Small intestine (tissue), 16 donors: ENCODE measurements at places on chromosomes 6 and 20. TPM values are rescaled to one million over a fixed set of nuclear protein-coding genes. Genes with fewer than 3 reads are reported as not detected.

DNA sequence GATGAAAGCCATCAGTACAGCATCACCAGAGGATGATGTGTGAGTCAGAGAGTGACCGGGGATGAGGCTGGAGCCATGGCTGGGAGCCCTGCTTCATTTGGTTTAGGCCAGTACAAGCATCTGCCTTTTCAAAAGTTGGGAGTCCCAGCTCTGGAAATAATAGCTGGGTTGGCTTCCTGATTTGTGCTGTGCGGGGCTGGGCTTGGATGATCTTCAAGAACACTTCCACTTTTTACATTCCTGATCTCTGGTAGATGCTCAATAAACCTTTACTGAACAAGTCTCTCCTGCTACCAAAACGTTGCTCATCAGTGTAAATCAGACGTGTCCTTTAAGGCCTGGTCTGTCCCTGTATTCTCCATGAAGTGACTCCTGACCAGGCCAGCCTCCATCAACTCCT lies 44.1 kb upstream of the ADGRF4 start:
- H3K27ac ChIP-seq = no peak overlapping the region
- H3K27me3 ChIP-seq = no peaks in the 10 kb centered on the region
- H3K4me1 ChIP-seq = no peaks in the 10 kb centered on the region
- no peak overlapping the region for H3K4me3 ChIP-seq

DNA sequence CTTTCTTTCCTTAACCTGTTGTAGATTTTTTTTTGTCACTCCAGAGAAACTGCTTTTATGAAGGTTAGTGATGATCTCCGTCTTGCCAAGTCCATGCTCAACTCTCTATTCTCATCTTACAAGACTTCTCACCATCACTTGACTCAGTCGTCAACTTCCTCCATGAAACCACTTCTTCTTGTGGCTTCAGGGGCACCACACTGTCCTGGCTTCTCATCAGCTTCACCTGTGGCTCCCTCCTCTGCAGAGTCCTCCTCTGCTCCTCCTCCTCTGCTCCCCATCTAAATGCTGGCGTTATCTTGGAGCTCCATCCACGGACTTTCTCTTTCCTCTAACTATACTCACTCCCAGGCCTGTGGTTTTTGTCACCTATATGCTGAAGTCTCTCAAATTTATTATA lies 187.5 kb downstream of the BACH2 start:
- no peak for DNase-seq
- H3K27ac ChIP-seq = no peak overlapping the region
- H3K27me3 ChIP-seq = no peaks in the 10 kb centered on the region
- H3K4me3 ChIP-seq = no peak overlapping the region

DNA sequence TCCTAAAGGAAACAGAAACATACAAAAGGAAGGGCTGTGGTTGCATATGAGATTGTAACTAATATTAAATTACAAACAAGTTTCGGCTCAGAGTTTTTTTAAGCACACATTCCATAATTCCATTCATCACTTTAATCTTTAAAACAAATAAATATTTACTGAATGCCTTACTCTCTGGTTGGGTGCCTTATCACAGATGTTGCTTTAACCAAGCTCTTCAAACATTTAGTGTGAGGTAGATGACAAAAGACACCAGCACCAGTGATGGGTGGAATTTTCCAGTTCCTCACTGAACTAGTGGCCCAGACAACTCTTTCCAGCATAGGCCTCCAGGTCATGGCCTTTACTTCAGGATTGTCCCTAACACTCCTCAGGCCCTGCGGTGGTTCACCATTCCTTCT lies 58.7 kb downstream of the ARHGAP18 start:
- H3K4me3 ChIP-seq = no peak overlapping the region
- H3K27ac ChIP-seq = no peak overlapping the region
- H3K4me1 ChIP-seq = peaks cover 2% of the 10 kb centered on the region
- no peak for DNase-seq
- H3K27me3 ChIP-seq = no peaks in the 10 kb centered on the region

DNA sequence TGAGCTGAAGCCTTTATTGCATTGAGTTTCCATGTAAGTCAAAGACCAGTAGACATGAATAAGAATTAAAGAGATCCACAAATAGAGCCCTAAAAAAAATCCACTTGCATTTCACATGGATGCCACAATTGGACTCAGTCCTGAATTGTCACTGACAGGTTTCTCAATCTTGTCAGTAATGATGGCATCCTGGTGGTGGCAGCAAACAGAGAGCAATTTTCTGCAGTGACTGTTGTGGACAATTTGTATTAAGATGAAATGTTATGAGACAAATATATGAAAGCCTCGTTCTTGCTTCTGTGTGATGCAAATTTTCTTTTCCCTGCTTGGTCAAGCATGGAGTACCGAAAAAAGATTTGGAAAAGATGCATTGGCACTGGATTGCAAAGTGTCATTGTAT lies 278.9 kb downstream of the SAMD5 start:
- DNase-seq = no peak
- H3K4me1 ChIP-seq = no peaks in the 10 kb centered on the region
- no peak overlapping the region for H3K27ac ChIP-seq
- H3K27me3 ChIP-seq = no peaks in the 10 kb centered on the region
- H3K4me3 ChIP-seq = no peak overlapping the region

- H3K27ac ChIP-seq = no peak overlapping the region
- DNase-seq = no peak
- no peaks in the 10 kb centered on the region for H3K36me3 ChIP-seq
- no peaks in the 10 kb centered on the region for H3K27me3 ChIP-seq
- no peaks in the 10 kb centered on the region for H3K4me1 ChIP-seq
These were observed 108.1 kb downstream of the TMEM200A start for GRCh38 chr6:130473886-130474285.

- DNase-seq = peak; percentile 59
- H3K4me1 ChIP-seq = no peaks in the 10 kb centered on the region
These were observed 102.6 kb downstream of the LAMP5 start for GRCh38 chr20:9616833-9617461.

DNA sequence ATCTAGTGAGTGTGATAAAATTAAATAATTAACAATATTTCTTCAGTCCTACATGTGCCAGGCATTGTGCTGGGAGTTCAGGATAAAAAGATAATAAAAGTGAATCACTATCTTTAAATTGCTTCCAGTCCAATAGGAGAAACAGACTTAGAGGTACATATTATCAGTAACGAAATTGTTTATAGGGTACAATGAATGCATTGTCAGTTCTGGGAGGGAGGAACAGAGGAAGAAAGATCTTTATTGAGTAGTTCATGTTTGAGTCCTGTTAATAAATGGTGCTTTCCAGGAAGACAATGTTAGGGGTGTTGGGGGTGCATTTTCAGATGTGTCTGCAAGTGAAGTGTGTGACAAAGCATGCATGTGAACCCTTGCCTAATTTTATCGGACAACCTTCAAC lies 183.1 kb downstream of the OGFRL1 start:
- no peak overlapping the region for H3K27ac ChIP-seq
- DNase-seq = no peak
- no peaks in the 10 kb centered on the region for H3K27me3 ChIP-seq

GRCh38 chr20:20463933-20464374 lies 96.0 kb downstream of the INSM1 start:
- H3K36me3 ChIP-seq = peaks cover 4% of the 10 kb centered on the region
- no peak overlapping the region for H3K4me3 ChIP-seq
- H3K27me3 ChIP-seq = no peaks in the 10 kb centered on the region
- H3K4me1 ChIP-seq = no peaks in the 10 kb centered on the region
- peak; percentile 11 for DNase-seq

- no peak overlapping the region for H3K4me3 ChIP-seq
- no peaks in the 10 kb centered on the region for H3K36me3 ChIP-seq
- no peak overlapping the region for H3K27ac ChIP-seq
- DNase-seq = no peak
These were observed 229.0 kb downstream of the ZNF217 start for GRCh38 chr20:53364646-53365045.

GRCh38 chr20:43955750-43956191 lies 41.1 kb downstream of the TOX2 start:
- H3K4me1 ChIP-seq = peaks cover 5% of the 10 kb centered on the region
- peak overlapping the region; percentile 29 for H3K27ac ChIP-seq
- no peak overlapping the region for H3K4me3 ChIP-seq

GRCh38 chr6:43016176-43016942 lies 2.3 kb downstream of the KLHDC3 start:
- no peak overlapping the region for H3K27ac ChIP-seq
- DNase-seq = no peak
- peaks cover 25% of the 10 kb centered on the region for H3K4me1 ChIP-seq
- no peaks in the 10 kb centered on the region for H3K27me3 ChIP-seq
- no peak overlapping the region for H3K4me3 ChIP-seq

GRCh38 chr6:166488076-166488685 lies 98.3 kb downstream of the RAMACL start:
- DNase-seq = peak; percentile 38
- no peak overlapping the region for H3K4me3 ChIP-seq
- H3K27ac ChIP-seq = peak overlapping the region; percentile 5

- no peak overlapping the region for H3K4me3 ChIP-seq
- no peak overlapping the region for H3K27ac ChIP-seq
- no peaks in the 10 kb centered on the region for H3K4me1 ChIP-seq
- H3K36me3 ChIP-seq = peaks cover 7% of the 10 kb centered on the region
These were observed 34.8 kb downstream of the TOP1 start for GRCh38 chr20:41063442-41063841.

- no peak for DNase-seq
- no peak overlapping the region for H3K4me3 ChIP-seq
- H3K36me3 ChIP-seq = no peaks in the 10 kb centered on the region
These were observed 73.2 kb downstream of the AHI1 start for GRCh38 chr6:135424385-135424784.

GRCh38 chr6:150897400-150897943 lies 32.0 kb downstream of the MTHFD1L start:
- no peak for DNase-seq
- no peak overlapping the region for H3K27ac ChIP-seq
- no peaks in the 10 kb centered on the region for H3K4me1 ChIP-seq
- H3K4me3 ChIP-seq = no peak overlapping the region
- no peaks in the 10 kb centered on the region for H3K36me3 ChIP-seq
- H3K27me3 ChIP-seq = no peaks in the 10 kb centered on the region

- H3K4me3 ChIP-seq = no peak overlapping the region
- no peak for DNase-seq
- H3K27me3 ChIP-seq = no peaks in the 10 kb centered on the region
- no peak overlapping the region for H3K27ac ChIP-seq
These were observed 67.9 kb upstream of the SPACA1 start for GRCh38 chr6:87979737-87980136.

GRCh38 chr6:30954631-30955366 lies 14.0 kb downstream of the MUCL3 start:
- H3K27me3 ChIP-seq = no peaks in the 10 kb centered on the region
- H3K27ac ChIP-seq = peak overlapping the region; percentile 12
- H3K4me3 ChIP-seq = peak overlapping the region; percentile 50
- H3K4me1 ChIP-seq = peaks cover 12% of the 10 kb centered on the region
- DNase-seq = no peak

GRCh38 chr20:35510951-35511735 lies 18.3 kb downstream of the C20orf173 start:
- H3K27me3 ChIP-seq = no peaks in the 10 kb centered on the region
- DNase-seq = no peak
- peaks cover 8% of the 10 kb centered on the region for H3K36me3 ChIP-seq
- H3K4me1 ChIP-seq = no peaks in the 10 kb centered on the region
- H3K4me3 ChIP-seq = no peak overlapping the region

GRCh38 chr6:8562125-8562524 lies 126.8 kb upstream of the SLC35B3 start:
- no peaks in the 10 kb centered on the region for H3K36me3 ChIP-seq
- H3K4me1 ChIP-seq = no peaks in the 10 kb centered on the region
- DNase-seq = no peak
- H3K4me3 ChIP-seq = no peak overlapping the region
- no peaks in the 10 kb centered on the region for H3K27me3 ChIP-seq

DNA sequence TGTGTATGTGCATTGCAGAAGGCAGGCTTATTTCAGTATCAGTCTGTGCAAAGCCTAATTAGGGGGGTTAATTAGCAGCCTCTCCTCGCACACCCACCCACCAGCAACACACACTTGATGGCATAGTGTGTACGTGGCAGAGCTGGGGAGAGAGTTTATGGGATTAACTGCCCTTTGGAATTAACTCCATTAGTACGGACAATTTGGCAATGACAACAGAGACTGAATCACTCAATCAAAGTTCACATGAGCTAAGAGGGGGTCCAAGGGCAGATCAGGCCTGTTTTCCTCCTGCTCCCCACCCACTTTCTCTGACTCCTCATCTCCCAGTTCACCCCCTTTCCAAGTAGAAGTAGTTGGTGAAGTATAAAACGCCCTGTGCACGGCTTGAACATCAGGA lies 69.5 kb downstream of the LRFN2 start:
- DNase-seq = peak; percentile 92
- H3K27ac ChIP-seq = peak overlapping the region; percentile 43
- no peaks in the 10 kb centered on the region for H3K36me3 ChIP-seq
- H3K27me3 ChIP-seq = no peaks in the 10 kb centered on the region
- no peak overlapping the region for H3K4me3 ChIP-seq

- no peak overlapping the region for H3K27ac ChIP-seq
- H3K4me1 ChIP-seq = no peaks in the 10 kb centered on the region
- H3K27me3 ChIP-seq = no peaks in the 10 kb centered on the region
- DNase-seq = no peak
- H3K4me3 ChIP-seq = no peak overlapping the region
- no peaks in the 10 kb centered on the region for H3K36me3 ChIP-seq
These were observed 292.0 kb upstream of the ARID1B start for GRCh38 chr6:156485150-156485549.

GRCh38 chr6:25017932-25018567 lies 82.3 kb upstream of the RIPOR2 start:
- H3K4me3 ChIP-seq = no peak overlapping the region
- H3K27ac ChIP-seq = no peak overlapping the region
- peak; percentile 49 for DNase-seq
- H3K4me1 ChIP-seq = no peaks in the 10 kb centered on the region
- H3K36me3 ChIP-seq = no peaks in the 10 kb centered on the region

DNA sequence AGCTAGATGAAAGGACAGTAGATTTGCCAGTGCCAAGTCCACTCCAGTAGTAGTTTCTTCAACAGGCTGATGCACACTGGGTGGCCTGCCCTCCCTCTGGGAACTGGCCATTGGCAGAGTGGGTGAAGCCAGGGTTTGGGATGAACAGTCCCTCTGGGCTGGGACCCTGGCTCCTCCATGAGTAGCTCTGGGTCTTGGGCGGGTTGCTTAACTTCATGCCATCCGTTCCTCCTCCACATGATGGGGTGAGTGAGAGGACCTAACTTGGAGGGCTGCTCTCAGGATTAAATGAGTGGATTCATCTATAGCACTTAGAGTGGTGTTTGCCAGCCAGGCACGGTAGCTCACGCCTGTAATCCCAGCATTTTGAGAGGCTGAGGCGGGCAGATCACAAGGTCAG lies 47.2 kb downstream of the PLAGL2 start:
- DNase-seq = no peak
- H3K36me3 ChIP-seq = peaks cover 17% of the 10 kb centered on the region
- no peaks in the 10 kb centered on the region for H3K27me3 ChIP-seq

The OR2J3 gene
- polyA plus RNA-seq = not detected

The SRSF12 gene
- polyA plus RNA-seq = 1.3 TPM

The PNPLA1 gene
- polyA plus RNA-seq = 2.7 TPM

The ZBTB46 gene
- polyA plus RNA-seq = 2.6 TPM

The SCUBE3 gene
- polyA plus RNA-seq = not detected

The MROH8 gene
- polyA plus RNA-seq = 0.67 TPM

The VWA7 gene
- polyA plus RNA-seq = 11.9 TPM

The CCN6 gene
- polyA plus RNA-seq = not detected

The ERGIC3 gene
- polyA plus RNA-seq = 209 TPM

The TMEM244 gene
- not detected for polyA plus RNA-seq

The EPB41L1 gene
- polyA plus RNA-seq = 14.2 TPM

The CTAGE9 gene
- polyA plus RNA-seq = not detected
